ENCODE measurements at places on chromosomes 7 and 10.

GRCh38 chr10:70198696-70199466 lies 28.6 kb upstream of the SAR1A start:
- no peak overlapping the region for H3K27ac ChIP-seq
- no peaks in the 10 kb centered on the region for H3K27me3 ChIP-seq
- no peak for DNase-seq
- no peak overlapping the region for H3K4me3 ChIP-seq
- H3K36me3 ChIP-seq: peaks cover 19% of the 10 kb centered on the region
- H3K4me1 ChIP-seq: no peaks in the 10 kb centered on the region

DNA sequence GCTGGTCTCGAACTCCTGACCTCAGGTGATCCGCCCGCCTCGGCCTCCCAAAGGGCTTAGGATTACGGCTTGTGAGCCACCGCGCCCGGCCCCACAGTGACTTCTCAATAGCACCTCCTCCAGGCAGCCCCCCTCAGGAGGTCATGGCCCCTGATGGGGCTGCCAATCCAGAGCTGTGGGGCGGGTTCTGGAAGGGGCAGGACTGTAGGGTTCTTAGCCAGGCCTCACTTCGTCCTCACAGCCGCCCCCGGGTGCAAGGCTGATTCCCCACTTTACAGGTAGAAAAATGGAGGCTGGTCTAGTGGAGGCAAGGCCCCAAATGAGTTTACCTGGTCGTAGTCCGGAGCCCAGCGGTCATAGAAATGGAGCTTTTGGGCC lies 638 bp downstream of the METTL27 start:
- DNase-seq: no peak
- H3K4me1 ChIP-seq: peaks cover 33% of the 10 kb centered on the region
- H3K27ac ChIP-seq: peak overlapping the region; percentile 90
- H3K36me3 ChIP-seq: no peaks in the 10 kb centered on the region
- peak overlapping the region; percentile 85 for H3K4me3 ChIP-seq

- DNase-seq: no peak
- no peaks in the 10 kb centered on the region for H3K27me3 ChIP-seq
- H3K27ac ChIP-seq: no peak overlapping the region
Observed at GRCh38 chr10:42149027-42149700, 489.2 kb downstream of the ZNF33B start.

DNA sequence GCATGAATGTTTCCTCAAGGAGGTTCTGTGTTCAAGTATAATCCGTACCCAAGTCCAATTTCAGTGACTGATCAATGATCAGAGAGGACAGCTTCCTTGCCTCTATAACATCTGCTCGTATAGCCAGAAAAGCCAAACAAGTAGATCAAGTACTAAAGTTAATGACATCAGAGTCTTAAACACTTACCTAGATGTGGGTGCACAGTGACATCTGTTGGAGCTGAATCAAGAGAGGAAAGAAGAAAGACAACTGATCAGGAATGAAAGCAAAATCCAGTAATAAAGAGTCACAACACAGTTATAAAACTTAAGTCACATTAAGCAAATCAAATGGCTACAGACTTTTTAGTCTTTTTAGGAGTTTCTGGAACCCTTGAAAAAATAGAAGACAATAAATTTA lies 236.5 kb downstream of the RELN start:
- no peaks in the 10 kb centered on the region for H3K36me3 ChIP-seq
- no peak overlapping the region for H3K27ac ChIP-seq
- peaks cover 8% of the 10 kb centered on the region for H3K27me3 ChIP-seq
- no peak for DNase-seq

DNA sequence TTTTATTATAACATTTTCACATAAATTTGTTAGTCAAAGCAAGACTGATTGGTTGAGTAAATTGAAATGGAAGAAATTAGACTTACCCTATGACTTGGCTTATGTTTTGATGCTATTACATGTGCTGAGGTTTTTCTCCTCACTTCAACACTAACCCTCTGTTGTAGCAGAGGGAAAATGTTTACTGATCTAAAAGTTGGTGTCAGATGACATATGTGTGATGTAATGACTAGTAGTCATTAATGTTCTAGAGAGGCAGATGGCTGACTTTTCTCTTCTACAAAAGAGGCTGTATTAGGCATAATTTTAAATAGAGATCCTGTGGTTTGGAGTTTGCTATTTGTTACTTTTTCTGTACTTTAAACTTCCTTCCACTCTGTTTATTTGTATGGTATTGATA lies 266.0 kb downstream of the BBS9 start:
- H3K4me1 ChIP-seq: no peaks in the 10 kb centered on the region
- no peaks in the 10 kb centered on the region for H3K27me3 ChIP-seq
- no peak for DNase-seq
- H3K27ac ChIP-seq: no peak overlapping the region

DNA sequence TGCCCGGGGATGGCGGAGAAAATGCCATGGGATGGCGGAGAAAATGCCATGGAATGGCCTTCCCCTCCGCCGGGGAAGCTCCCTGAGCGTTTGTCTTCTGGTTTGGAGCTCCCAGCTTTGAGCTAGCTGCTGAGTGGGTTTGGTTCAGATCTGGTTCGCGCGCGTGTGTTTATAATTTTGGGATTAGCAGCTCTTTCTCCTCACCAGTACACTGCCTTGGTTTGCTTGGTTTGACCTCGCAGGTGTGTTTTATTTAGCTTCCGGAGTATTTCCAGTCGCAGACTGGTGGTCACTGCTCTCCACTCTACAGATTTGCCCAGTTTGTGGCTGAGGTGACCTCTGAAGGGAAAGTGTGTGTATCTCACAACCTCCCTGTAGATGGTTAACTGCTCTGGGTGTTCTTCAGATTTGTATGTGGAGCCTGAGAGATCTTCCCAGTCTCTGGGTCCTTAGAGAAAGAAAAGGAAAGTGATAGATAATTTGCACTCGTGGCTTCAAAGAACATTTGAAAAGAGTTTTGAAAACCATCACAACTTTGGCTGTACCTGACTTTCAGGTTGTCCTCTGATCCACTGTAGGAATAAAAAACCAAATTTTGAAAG lies 597 bp downstream of the ZNF277 start:
- H3K4me3 ChIP-seq: peak overlapping the region; percentile 76
- H3K36me3 ChIP-seq: no peaks in the 10 kb centered on the region
- peaks cover 2% of the 10 kb centered on the region for H3K4me1 ChIP-seq
- no peak for DNase-seq

Measured in HCT116 (cell line).